Astrocyte of the spinal cord (primary cell): ENCODE measurements at places on chromosomes 11 and 22.

DNA sequence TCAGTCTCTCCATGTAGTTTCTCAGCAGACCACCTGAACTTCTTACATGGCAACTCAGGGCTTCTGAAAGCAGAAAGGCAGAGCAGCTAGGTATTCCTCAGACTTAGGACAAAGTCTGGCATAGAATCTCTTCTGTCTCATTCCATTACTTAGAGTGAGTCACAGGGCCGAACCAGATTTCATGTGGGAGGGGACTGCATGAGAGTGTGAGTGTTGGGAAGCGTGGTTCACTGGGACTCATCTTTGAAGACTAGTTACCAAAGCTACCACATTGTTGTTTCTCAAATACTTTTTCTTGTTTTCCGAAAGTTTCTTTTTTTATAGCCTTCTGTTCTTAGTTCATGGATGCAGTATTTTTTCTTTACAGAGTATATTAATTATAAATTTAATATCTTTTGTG lies 36.1 kb upstream of the SCN3B start:
- DNase-seq, result peak; percentile 22

GRCh38 chr11:44010789-44011251 lies 37.0 kb upstream of the ACCSL start:
- no peak for DNase-seq

DNA sequence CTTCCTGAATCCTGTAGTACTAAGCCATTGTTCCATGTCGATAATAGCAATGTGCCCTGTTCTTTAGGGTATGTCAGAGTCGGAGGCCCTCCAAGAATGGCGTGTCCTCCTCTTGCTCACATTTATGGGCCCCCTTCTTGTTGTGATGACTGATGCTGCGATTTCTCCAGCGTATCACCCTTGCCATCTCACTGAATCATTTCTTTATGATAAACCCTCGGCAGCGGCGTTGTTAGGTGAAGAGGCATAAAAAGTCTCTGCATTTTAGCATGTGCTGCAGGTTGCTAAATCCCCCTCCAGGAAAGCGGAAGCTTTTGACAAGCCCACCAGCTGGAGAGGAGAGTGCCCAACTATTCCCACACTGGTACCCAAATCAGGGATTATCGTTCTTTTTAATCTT lies 1045.3 kb downstream of the BRD1 start:
- DNase-seq, result no peak

GRCh38 chr11:61745781-61746441 lies 6.5 kb upstream of the MYRF start:
- no peak for DNase-seq

DNA sequence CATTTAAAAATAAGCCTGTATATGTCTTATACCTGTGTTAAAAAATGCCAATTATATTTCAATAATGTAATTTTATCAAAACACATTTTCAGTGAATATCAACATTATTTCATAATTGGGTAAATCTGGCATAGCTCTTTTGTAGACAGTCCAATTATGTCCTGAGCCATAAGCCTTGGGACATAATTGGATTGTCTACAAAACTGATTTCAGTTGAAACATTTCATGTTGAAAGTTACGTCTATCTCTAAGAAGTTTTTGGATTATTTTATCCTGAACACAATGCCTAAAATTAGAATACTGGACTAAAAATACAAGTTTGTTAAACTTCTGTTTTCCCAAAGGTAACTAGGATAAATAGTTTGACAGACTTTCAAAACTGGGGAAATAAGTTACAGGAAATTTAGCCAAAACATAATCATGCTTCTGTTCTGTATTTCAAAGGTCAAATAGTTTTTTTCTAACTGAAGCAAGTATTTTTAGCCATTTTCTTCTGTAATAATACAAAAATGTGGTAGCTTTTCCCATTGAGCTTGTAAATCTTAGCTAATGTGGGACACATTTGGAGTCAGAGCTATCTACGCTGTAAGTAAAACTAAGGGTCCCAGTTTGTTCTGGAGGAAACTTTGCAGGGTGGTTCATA lies 100.7 kb upstream of the BIRC3 start:
- DNase-seq, result no peak

- DNase-seq, result no peak
Observed at GRCh38 chr11:17714870-17715269, 4.5 kb upstream of the MYOD1 start.

- no peak for DNase-seq
Observed at GRCh38 chr22:38112381-38112780, 1.9 kb upstream of the BAIAP2L2 start.

- DNase-seq, result no peak
Observed at GRCh38 chr11:45085646-45086501, 60.6 kb upstream of the PRDM11 start.

DNA sequence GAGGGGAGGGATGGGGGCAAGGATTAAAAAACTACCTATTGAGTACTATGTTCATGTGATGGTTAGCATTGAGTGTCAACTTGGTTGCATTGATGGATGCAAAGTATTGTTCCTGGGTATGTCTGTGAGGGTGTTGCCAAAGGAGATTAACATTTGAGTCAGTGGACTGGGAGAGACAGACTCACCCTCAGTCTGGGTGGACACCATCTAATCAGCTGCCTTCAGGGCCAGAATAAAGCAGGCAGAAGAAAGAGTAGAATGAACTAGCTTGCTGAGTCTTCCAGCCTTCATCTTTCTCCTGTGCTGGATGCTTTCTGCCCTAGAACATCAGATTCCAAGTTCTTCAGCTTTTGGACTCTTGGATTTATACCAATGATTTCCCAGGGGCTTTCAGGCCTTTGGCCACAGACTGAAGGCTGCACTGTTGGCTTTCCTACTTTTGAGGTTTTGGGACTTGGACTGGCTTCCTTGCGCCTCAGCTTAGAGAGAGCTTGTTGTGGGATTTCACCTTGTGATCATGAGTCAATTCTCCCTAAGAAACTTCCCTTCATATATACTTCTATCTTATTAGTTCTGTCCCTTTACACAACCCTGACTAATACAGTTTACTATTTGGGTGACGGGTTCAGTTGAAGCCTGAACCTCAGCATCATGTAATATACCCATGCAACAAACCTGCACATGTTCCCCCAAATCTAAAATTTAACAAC lies 70.2 kb downstream of the MTNR1B start:
- DNase-seq, result no peak

DNA sequence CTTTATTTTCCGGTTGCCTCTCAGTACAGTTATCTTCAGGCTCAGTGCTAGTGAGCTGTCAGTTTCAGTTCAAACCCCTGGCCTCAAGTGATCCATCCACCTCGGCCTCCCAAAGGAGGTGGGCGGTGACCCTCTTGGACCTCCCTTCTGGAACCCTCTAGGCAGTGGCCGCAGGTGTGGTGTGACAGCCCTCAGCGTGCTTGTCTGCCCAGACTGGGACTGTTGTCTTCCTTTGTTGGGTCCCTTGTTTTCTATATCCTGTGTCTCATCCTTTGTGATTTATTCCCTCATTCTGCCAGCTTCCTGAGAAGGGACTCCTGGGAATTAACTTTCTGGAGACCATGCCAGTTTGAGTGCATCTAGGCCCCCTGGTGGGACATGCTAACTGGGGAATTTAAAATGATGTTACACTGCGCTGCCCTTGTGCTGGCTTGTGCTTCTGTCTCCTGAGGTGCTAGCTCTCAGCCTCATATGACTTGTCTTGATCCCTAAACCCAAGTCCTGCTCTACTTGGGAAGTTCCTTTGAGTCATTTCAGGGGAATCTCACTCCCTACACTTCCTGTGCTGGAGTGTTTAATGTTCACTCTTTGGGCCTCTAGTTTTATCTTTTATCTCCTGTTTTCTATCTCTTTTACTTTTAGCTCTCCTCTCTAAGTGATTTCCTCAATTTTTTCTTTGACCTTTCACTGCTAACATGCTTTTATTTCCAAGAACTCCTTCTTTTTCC lies 19.4 kb downstream of the MED15 start:
- peak; percentile 70 for DNase-seq

DNA sequence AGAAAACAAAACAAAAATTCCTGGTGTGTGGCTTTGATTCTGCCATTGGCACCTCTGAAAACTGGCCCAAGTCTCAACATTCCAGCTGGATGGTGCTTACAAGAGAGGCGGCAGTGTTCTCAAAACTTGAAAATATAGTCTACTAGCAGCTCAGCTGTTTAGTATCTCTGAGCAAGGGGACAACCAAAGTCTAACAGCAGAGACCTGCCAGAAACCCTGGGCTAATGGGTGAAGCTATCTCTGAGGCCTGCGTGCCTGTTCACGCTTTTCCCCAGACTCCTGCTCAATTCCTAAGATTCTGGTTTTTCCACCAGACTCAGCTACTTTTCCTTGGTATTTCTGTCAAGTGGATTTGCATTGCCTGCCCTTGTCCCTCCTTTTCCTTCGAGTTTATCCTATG lies 17.9 kb downstream of the TMEM218 start:
- DNase-seq, result no peak

DNA sequence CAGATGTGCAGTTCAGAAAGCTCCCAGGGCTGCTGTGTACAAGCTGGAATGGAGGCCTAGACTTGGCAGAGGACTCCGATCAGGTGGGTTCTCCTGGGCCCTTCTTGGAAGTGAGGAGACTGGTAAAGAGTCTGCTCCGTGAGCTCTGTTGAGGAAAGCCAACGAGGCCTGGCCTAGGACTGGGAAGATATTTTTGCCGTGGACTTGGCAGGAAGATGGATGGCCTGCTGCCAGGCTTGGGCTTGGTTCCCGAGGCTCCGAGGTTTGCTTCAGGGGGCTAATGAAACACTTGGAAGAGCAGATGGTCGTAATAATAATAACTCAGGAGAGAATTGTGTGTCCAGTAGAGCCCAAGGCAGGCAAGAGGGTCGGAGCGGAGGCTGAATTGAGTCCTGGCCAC lies 3.9 kb downstream of the GALR3 start:
- DNase-seq, result no peak

GRCh38 chr22:24486501-24486921 lies 8.6 kb upstream of the UPB1 start:
- peak; percentile 86 for DNase-seq

GRCh38 chr11:129061492-129062230 lies 119.0 kb upstream of the TP53AIP1 start:
- peak; percentile 34 for DNase-seq

DNA sequence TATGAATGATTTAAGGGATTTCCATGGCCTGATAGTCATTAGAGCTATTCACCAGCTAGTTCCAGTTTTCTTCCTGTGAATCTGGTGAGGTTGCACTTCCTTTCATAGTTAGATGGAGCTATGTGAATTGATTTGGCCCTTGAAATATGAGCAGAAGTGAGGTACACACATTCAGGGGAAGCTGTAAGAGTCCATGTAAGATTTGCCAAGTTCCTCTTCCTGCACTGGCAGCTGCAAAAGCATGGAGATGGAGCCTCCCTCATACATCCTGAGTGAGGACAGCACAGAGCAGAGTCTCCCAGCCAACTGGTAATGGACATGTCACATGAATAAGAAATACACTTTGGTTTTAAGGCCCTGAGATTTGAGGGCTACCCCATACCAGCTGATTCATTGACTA lies 111.7 kb downstream of the CD44 start:
- no peak for DNase-seq

DNA sequence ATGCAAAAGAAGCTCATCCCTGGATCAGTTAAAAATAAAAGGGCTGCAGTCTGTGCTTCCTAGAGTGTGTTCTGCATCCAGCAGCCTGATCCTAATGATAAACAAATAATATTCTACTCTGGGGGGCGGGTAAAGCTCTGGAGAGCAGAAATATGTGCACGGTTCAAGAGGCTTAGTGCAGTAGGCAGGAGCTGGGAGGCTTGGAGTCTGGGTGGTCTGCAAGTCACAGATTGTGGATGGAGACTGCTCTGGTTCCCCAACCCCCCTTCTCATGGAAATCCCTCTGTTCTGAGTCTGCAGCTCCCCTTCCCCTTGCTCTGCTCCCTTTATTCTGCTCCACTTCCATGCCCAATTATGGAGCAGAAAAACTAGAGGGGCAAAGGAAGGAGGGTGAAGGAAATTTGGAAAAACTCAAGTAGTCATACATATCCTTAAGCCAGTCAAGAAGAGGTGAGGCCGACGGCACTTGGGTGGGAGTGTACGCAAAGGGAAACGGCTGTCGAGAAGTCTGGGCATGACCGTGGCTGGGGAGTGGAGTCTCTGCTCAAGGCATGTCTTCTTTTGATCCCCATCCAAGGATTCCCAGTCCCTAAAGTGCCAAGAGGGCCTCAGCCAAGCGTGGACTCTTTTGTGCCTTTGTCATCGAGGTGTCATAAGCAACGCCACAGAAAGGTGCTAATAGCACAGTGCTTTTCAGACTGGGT lies 16.3 kb upstream of the CLMP start:
- DNase-seq, result no peak

GRCh38 chr11:27807596-27807995 lies 107.3 kb upstream of the BDNF start:
- DNase-seq, result no peak

DNA sequence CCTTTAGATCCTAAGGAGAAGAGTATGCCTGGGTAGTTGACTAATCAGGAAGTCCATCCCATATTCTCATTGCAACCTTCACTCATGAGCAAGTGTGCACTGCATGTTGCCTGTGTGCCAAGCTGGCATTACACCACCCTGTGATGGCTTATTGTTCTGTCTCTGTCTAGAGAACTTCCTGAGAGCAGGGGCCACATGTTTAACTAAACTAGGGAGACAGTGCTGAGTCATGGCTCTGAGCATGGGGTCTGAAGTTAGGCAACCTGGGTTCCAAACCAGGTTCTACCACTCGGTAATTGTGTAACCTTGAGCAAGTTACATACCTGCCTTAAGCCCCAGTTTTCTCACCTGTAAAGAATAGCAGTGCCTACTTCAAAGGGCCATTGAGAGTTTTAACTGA lies 39.6 kb downstream of the CSNK2A3 start:
- DNase-seq, result no peak

DNA sequence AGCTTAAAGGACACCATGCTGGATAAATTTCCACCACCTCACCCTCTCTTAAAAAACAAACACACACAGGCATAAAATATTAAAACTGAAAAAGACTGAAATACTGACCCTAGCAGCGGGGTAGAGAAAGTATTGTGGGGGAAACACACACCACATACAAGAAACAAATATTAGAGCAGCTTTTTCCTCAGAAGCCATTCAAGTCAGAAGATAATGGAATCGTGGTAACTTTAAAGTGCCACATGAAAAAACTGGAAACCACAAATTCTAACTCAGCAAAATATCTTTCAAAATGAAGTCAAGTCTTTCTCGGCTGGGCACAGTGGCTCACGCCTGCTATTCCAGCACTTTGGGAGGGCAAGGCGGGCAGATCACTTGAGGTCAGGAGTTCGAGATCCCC lies 223.2 kb downstream of the DYNC2H1 start:
- no peak for DNase-seq

DNA sequence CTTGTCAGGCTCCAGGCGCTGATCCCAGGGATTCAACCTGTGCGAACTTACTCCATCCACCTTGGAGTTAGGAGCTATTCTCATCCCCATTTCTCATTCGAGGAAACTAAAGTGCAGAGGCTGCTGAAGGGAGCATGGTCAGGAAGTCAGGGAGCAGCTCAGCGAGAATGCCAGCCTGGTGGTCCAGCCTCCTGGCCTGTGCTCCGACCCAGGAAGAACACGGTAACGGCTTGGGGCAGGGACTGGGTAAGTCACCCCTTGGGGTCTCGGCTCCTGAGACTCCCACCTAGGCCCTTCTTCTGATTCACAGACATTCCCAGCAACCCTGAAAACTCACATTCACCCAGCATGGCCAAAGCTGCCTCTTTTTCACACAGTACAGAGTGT lies 132.8 kb downstream of the CRYBB2 start:
- DNase-seq, result no peak
